NB4 (cell line): ENCODE measurements at places on chromosomes 11 and 22.
A peak's percentile ranks its signal among the peaks of the same experiment; 100 is the strongest.

- DNase-seq = no peak
Measured at GRCh38 chr11:60305906-60306619, 21.0 kb upstream of the MS4A6E start.

GRCh38 chr11:97739932-97740800 is 1280.6 kb upstream of the CNTN5 start:
- DNase-seq = no peak

GRCh38 chr22:46287873-46288751 is 8.6 kb upstream of the GTSE1 start:
- peak; percentile 88 for DNase-seq

DNA sequence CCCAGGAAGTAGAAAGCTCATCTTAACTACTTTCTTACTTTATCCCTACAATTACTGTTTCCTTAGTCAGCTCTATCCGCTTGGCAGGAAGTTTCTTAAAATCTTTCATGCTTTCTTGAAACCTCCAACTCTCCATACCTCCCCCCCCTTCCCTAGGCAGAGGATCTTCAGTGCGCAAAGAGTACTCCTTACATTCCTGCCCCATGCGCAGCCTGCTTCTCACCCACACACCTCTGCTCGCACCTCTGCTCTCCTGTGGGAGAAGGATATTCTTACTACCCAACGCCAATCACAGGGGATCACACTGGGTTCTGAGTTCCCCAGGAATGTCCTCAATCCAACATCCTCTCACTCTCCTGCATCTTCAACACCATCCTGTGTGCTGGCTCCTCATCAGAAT is 12.3 kb downstream of the TCF20 start:
- no peak for DNase-seq

DNA sequence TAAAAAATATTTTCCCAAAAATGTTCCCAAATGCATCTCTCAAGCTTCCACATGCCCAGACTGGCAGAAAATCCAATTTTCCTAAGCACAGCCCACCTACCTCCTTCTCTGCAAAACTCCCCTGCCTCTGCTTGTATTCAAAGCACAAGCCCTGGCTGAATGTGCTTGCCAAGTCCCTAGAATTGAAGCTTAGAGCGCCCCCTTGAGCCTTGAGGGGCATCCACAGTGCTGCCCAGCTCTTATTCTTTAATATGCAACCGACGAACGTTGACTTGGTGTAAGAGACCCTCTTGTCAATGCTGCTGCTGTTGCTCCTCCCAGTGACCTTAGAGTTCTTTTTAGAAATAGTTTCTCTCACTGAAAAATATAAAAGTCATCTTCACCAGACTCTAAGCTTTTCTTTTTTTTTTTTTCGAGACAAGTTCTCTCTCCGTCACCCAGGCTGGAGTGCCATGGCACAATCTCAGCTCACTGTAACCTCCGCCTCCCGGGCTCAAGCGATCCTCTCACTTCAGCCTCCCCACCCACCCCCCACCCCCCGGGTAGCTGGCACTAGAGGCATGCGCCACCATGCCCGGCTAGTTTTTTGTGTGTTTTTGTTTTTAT is 63.5 kb upstream of the CAPRIN1 start:
- DNase-seq = peak; percentile 89

DNA sequence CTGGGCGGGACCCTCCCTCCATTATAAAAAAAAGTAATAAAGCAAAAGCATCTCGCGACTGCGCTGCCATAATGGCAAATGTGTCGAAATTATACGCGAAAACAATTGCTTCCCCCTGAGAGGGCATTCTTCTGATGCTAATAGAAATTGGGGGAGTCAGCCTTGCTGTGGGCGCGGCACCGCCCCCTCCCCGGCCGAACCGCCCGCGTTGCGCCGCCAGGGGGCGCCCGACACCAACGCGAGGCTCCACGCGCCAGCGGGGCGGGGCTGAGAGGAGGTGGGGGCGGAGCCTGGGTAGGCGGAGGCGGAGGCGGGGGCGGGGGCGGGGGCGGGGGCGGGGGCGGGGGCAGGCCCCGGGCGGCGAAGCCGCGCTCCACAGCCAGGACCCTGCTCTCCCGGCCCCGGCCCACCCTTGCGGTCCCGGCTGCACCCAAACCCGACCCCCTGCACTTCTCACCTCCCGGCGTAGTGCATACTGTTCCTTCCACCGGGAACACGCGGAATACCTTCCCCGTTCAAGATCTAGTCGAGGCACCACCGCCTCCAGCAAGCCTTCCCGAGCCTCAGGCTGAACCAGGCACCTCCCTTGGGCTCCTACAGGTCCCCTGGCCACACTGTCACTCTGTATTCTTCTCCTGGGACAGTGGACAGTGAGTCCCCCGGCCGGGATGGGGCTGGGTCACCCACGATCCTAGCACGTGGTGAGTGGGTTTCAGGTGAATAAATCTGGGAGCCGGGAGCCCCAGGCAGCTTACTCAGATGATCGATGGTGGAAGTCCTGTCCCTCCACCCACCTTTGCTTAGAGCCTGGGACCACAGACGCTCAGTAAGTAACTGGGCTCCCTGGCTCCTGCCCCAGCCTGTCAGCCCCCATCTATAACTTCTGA is 15.5 kb upstream of the UPK3A start:
- DNase-seq = peak; percentile 80

GRCh38 chr11:78727816-78728215 is 153.2 kb upstream of the NARS2 start:
- DNase-seq = peak; percentile 55

DNA sequence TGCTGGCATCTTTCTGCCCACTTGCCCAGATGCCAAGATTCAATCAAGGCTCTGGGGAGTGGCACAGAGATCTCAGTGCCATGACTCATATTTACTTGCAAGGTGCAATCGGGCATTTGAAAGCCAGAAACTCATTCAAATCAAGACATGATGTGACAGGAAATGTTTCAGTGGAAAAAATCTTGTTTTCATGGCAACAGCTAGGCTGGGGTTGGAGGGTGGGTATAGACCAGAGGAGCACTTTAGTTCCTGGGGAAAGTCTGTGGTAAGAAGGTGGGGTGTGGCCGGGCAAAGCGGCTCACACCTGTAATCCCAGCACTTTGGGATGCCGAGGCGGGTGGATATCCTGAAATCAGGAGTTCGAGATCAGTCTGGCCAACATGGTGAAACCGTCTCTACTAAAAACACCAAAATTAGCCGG is 1.2 kb downstream of the MAJIN start:
- no peak for DNase-seq

DNA sequence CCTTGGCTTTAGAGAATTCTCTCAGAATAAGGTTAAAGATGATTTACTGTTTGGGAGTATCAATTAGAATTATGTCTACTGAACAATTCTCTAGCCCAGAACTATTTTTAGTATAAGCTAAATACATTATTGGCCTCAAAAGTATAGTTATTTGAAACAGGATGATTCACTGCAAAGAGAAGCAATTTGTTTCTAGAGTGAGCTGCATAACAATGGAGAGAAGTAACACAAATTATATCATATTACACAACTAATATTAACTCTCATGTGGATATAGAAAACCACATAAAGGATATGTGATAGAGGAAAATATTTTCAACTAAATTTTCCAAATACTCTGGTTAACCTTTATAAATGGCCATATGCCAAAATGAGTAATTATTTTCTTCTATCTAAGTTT is 24.9 kb downstream of the PGM2L1 start:
- no peak for DNase-seq

DNA sequence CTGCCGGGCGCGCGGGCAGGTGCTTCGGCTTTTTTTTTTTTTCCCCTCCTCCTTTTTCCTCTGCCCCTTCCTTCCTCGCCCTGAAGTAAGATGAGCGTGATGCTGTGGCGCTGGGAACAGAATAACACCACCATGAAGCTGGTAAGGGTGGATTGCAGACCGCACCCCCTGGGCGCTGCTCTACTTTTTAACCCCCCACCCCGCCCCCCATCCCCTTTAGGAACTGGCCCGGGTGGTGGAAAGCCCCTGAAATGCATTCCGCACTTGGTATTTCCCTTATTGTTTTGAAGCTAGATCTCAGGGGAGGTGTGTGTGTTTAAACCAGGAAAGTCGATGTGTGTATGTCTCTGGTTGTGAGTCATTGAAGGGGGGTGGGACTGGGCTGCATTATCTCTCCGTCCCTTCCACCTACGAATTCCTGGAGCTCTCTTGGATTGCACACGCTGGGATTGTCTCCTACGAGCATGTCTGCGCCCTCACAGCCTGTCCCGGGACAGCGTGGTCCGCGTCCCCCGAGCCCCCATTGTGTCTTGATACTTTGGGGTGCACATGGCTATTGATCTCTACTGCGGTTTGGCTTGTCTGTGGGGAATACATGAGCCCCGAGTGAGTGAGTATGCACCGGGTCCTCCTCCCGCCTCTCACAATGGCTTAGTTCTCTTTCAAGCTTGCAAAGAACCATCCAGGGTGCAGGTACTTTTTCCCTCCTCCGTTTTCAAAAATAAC is 64.9 kb downstream of the NAV2 start:
- DNase-seq = no peak

GRCh38 chr11:113329725-113330124 is 15.3 kb downstream of the TTC12 start:
- DNase-seq = no peak

- no peak for DNase-seq
Measured at GRCh38 chr22:47449508-47450270, 687.2 kb downstream of the TBC1D22A start.

- peak; percentile 9 for DNase-seq
Measured at GRCh38 chr11:59901306-59901705, 22.7 kb downstream of the OOSP3 start.

- DNase-seq = peak; percentile 74
Measured at GRCh38 chr11:46896719-46897406, 21.5 kb downstream of the LRP4 start.

DNA sequence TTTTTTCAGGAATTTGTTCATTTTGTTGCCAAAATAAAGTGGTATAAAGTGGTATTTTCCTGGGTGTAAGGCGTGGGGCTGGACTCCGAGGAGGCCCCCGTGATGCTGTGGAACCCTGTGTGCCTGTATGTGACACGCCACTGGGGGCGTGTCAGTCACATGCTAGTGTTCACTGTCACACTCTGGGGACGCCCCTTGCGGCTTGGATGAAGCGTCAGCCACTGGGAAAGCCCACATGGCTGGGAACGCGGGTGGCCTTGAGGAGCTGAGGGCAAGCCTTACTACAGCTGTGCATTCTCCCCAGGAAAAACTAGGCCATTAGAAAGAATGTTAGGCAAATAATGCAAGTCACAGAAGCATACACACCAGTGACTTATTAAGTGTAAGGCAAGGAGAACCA is 77.0 kb upstream of the SLC25A18 start:
- no peak for DNase-seq

DNA sequence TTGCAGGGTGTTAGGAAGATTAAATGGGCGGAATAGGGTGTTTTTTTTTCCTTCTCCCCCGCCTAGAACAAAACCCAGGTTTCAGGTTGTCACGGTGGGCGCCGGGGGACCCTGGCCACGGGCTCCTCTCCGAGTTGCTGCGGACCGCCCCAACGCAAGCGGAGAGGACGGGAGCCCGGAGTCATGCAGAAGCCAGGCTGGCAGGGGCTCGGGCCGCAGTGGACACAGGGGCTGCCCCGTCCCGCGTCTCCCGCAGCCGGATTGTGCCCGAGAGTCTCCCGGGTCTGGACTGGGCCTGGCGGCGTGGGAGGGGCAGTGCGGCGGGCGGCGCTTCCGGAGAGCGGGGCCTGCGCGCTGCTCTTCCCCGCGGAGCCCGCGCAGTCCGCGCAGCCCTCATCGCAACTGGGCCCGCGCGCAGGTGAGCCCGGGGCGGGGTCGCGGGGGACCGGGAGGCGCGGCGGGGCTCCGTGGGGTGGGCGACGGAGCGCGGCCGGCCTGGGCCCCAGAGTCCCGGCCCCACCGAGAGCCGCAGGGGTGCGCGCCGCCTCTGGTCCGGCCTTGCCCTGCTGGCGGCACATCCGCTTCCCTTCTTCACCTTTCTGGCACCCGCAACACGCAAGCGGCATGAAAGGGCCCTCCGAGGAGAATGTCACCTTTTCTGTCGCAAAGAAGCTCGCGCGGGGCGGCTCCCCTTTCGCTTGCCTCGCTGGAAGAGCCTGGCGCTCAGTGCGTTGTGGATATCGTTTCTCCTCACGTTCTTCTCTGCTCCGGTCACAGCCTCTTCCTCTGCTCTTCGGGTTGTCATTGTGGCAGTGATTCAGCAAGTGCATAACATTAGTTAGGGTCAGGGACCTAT is at the start of gene TIRAP:
Gene TIRAP (plus strand): TSS at position 358 of the 856 bp plus-strand sequence. CDS start 7,802 bp downstream, outside the sequence.
- peak; percentile 72 for DNase-seq

- no peak for DNase-seq
Measured at GRCh38 chr11:63911440-63911839, 5.5 kb downstream of the RCOR2 start.

- no peak for DNase-seq
Measured at GRCh38 chr11:10638316-10638925, 55.1 kb downstream of the IRAG1 start.

DNA sequence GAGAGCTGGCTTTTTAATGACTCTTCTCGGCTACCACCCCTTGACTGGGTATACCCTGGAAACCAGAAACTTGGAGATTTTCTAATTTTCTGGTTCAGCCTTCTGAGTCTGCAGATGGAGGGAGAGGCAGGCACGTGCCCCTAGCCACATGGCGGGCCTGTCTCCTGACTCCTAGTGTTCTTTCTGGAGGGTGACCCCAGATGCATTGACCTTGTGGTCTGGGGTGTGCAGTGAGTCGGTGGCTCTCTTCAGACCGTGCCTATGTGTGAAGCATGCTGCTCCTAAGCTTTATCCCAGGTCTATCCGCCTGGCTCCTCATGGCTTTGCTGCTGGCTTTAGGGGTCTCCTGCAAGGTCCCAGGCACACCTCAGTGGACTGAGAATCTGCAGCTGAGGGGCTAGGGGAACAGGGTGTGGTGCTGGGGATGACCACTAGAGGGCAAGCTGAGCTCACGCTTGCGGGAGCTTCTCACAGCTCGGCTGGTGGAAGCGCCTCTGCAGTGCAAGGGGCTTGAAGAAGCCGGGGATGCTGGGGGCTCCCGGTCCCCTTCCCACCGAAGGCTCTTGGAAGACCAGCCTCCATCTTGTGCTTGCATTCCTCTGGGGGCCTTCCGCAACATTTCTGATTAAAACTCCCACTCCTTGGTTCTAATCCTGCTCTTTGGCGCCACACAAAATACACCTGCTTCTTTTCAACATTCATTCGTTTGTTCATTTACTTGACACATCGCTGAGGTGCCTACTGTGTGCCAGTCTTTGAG is 51.8 kb downstream of the OTOG start:
- peak; percentile 62 for DNase-seq

DNA sequence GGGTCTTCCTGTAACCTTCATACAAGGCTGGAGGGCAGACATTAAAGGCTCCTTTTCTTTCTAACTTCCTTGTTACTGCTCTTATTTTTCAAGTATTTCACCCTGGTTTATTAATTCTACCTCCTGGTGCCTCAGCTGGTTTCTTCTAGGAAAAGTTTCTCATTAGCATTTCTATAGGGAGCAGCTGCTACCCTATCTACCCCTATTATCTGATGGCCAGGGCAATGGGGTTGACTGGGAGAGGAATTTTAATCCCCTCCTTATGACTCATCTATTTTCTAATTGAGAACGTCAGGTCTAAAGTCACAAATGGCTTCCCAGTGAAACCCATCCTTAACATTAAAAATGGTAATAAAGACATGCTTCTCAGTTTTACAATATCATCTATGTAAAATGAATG is 5.0 kb downstream of the MAP6 start:
- no peak for DNase-seq
